Fibroblast of skin of right quadriceps (primary cell): ENCODE measurements at places on chromosomes 2 and 18.

DNA sequence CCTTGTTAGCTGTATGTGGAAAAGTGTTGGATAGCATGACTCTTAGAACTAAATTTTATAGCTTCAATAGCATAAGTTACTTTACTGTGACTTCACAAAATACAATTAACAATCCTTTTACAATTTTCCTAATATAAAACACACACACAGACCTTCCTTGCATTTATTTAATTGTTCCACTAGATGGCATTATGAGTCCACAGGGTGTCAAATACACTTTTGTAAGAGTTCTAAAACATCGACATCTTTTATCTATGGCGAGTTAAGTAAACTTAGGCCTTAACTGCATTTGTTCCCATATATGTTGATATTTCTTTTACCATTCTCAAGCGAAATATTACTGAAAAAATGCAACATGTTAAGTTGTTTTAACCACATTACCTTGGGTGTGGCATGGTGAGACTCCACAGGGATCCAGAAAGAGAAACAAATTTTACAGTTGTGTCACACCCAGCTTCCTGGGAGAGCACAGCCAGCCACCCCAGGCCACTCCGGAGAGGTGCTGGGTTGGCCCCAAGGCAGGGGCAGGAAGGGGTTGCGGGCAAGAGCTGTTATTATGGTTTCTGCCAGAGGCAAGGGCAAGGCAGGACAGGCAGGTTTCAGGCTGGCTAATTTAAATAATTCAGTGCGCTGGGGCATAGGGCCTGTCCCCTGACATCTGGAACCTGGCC is 312.4 kb upstream of the MC4R start:
- peak; percentile 23 for DNase-seq

DNA sequence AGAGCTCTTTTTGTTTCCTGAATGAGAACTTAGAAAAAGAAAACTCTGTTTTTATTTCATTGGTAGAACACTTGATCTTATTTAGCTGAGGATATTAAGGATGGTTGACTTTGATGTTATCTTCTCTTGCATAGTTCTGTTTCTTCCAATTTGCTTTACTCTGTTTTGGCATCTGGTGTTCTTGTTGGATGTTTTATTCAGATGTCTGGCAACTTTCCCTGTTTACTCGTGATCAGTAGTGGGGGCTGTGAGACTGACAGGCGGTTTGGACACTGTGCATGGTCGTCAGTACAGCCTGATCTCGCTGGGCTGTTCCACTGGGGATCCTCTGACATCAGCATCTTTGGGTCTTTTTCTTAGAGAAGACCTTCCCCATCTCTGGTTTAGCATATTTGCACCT is 100.1 kb downstream of the TSN start:
- DNase-seq: no peak

DNA sequence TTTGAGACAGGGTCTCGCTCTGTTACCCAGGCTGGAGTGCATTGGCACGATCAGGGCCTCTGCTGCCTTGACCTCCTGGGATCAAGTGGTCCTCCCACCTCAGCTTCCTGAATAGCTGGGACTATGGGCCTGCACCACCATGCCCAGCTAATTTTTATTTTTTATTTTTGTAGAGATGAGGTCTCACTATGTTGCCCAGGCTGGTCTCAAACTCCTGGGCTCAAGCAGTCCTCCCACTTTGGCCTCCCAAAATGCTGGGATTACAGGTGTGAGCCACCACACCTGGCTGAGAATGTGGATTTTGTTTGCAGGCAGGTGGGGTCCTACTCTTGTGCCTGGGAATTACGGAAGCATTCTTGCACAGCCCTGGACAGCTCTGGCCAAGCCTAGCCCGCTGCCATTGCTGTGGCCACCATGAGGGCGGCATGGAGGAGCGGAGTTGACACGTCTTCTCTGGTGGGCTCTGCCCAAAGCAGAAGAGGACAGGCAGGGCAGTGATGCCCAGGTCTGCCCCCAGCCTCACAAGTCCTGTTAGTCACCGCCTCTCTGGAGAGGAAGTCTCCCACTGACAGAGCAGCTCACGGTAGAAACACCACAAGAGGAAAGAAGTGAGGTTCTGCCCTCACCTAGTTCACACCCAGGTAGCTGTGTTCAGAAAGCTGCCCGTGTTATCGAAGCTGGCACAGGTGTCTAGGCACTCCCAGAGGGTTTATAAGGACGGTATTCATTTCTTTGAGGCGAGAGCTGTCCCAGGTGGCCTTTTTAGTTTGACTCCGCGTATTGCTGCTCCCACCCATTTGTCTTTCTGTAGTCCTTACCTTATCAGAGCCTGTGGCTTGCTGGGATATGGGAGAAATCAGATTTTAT is 46.2 kb downstream of the ARMC9 start:
- DNase-seq: no peak

GRCh38 chr18:61820882-61821281 is 71.9 kb downstream of the RNF152 start:
- no peak for DNase-seq

DNA sequence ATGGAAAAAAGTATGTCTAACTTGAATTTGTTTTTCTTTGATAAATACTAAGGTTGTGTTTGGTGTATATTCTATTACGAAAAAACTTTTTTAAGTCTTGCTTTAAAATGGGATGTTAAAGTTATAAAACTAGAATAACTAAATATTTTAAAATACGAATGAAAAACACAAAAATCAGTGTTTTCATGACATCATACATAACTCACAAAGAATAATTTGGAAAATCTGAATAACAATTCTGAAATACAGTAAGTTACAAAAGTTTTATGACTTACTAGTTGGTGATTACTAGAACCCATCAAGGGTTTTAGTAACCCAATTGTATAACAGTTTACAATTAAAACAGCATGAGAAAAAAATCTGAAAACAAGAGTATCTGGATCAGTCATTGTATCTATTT is 61.2 kb downstream of the PIGN start:
- no peak for DNase-seq

- no peak for DNase-seq
These were observed 208.4 kb upstream of the LRP1B start for GRCh38 chr2:142339261-142339660.

- DNase-seq: no peak
These were observed 71.0 kb downstream of the DTNB start for GRCh38 chr2:25602333-25602723.

DNA sequence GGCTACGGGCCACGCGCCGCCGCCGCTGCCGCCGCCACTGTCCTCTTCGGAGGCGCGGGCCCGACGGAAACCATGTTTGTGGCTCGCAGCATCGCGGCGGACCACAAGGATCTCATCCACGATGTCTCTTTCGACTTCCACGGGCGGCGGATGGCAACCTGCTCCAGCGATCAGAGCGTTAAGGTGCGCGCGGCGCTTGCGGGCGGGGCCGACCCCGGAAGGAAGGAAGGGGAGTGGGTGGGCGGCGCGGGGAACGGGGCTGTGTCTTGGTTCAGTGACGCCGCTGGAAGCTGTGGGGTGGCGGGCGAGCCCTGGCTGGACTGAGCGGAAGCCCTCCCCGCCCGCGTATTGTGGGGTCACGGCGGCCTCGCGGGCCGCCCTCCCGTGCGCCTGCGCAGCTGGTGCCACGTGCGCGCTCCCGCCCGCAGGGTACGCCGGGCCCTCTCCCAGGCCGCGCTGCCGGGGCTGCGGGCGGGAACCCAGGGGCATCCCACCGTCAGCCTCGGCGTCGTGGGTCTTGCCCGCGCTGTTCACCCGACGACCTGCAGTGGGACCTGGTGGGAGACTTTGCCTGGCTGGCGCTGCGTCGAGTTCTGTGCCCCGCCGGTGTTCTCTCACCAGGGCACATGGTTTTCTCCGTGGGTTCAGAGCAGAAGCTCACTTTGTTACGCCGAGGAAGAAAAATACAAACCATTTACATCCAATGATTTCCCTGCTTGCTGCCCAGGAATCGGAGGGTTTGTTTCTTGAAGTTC is 416 bp downstream of the SEH1L start:
- DNase-seq: peak; percentile 93

DNA sequence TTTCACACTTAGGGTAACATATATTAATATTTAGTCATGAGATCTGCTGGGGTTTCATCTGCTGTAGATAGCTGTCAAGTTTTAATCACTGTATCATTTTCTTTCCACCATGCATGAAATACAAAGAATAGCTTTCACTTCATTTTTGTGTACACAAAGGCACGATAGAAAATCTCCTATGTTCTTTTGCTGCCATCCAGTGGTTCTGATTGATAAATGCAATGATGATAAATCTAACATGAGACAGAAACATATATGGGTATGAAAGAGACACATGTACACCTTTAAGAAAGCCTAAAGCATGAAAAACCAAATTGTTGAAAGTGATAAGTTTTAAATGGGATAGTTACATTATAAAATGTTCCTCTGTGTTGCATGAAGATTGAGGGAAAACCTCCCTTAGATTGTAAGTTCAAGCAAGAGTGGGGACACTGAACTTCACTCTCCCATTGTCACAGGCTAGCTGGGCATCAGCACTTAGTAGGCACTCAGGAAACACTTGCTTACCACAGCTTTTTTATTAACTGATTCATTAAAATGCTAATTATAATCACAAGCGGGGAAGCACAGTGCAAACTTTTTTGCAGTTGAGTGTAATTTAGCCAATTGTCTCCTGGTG is 31.2 kb downstream of the C1D start:
- peak; percentile 68 for DNase-seq

DNA sequence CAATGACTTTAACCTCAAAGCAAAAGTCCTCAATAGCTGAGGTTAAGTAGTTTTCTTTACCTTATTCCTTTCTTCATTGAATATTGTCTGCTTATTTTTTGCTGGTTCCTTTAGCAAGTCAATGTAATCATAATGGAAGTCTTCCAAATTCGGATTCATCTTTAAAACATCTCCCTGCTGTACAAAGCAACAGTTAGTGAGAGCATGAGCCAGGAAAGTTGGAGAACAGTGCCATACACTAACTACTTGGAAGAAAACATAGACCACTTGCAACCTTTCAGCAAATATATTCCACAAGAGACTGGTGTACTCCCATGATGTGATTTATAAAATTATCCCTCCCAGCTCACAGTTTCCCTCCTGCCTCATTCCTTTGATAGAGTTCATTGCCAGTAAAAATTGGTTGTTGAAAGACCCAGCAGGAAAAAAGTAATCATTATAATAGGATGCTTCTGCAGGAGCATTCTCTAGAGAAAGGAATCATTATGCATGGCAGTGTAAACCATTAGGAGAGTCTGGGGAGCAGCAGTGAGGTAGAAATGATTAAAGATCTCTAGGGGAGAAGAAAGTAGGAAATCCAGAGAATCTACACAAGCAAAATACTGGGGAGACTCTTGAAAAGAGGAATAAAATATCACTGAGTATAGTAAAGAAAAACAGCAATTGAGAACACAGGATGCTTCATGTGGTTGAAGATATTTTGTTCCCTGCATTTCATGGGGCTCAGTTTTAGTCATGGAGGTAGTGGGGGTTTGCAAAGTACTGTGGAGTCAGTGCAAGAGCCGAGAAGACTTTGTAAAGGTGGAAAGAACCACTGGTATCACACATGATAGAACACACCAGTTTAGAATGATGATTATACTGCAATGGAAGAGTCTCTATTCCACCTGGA is 38.6 kb upstream of the TTN start:
- peak; percentile 53 for DNase-seq

DNA sequence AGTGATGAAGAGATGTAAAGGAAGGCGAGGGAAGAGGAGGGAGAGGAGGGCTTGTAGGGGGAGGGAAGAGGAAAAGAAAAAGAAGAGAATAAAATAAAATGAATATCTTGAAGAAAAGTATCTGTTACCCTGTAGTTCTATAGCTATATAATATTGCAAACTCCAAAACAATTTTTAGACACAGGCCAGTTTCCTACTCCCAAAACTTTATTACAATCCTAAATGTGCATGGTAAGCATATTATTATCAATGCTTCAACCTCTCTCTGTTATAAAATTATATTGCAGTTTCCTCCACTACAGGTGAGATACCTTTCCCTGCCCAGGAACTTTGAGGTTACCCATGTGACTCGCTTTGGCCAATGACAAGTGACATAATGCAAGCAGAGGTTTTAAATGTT is 1351.6 kb upstream of the NRXN1 start:
- DNase-seq: no peak

DNA sequence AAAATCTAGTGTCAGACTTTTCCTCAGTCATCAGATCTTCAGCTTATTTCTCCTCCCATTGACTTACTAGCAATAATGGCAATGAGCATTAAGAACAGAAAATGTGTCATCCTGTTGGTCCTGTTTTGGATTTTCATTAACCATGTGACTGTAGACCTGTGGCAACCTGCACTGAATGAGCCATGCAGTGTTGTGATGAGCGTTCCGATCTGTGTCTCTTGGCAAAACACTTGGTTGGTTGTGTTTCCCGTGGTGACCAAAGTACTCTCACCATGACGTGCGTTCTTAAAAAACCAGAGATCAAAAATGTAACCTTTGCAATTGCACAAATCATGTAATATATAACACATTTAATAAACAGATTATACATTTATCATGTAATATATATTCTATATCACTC is 138.6 kb downstream of the MAP3K20 start:
- no peak for DNase-seq

DNA sequence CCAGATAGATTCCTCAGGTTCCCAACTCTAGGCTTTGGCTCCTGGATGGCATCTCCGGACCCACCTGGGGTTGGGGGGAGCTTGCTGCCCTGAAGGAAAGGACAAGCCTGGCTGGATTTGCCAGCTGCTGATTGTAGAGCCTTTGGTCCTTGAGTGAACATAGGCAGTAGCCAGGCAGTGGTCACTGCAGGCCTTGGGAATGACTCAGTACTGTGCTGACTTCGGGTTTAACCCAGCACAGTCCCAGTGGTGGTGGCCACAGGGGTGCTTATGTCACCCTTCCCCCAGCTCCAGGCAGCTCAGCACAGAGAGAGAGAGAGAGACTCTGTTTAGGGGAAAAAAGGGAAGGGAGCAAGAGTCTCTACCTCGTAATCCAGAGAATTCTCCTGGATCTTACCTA is 27.7 kb upstream of the ACTR2 start:
- no peak for DNase-seq

- no peak for DNase-seq
These were observed 507.8 kb downstream of the FBXO15 start for GRCh38 chr18:73639788-73640187.

GRCh38 chr2:54100772-54101171 is 14.6 kb upstream of the ACYP2 start:
- DNase-seq: no peak

DNA sequence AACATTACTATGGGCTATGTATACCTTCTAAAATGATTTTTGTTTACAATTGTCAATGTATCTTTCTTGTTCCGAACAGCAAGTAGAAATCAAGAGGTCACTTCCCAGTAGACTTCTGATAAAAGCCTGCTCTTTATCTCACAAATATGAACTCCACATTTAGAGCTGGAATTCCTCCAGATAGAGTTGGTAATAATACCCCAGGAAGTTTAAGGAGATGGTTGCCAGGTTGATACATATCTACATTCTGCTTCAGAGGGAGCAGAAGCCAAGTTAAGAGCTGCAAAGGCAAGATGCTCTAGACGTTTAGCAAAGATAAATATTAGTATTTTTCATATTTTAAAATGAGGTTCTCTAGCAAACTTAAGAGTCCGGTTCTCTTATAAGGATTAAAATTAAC is 267.0 kb downstream of the ERBB4 start:
- DNase-seq: no peak

- peak; percentile 61 for DNase-seq
These were observed 156.7 kb downstream of the ARHGAP28 start for GRCh38 chr18:6885992-6886796.

- peak; percentile 78 for DNase-seq
These were observed 529 bp downstream of the SEMA4C start for GRCh38 chr2:96869281-96869821.

- DNase-seq: no peak
These were observed 143.6 kb upstream of the PXDN start for GRCh38 chr2:1887915-1888314.
